ENCODE measurements at places on chromosomes 1 and 21.

DNA sequence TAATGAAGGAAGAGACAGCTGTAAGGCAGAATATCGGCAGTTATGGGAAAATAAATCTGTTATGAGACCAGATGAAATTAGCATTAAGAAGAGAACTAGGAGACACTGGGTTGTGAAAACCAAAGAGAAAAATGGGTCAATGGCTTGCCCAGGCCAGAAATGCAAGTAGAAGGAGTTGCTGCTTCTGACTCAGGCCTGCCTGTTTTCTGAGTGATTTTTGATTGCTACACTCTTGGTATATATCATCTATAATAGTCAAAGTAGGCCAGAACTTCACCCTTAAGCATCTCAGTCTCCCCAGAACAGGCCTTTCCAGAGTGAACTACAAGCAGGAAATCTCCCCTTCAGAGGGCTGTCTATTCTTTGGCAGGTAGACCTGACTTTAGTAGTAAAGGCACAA lies 107.0 kb downstream of the NRIP1 start:
- DNase-seq = no peak

GRCh38 chr1:20112279-20113000 lies 6.9 kb downstream of the PLA2G2D start:
- no peak for DNase-seq

- DNase-seq = no peak
Observed at GRCh38 chr1:174818951-174819350, 180.8 kb upstream of the CACYBP start.

DNA sequence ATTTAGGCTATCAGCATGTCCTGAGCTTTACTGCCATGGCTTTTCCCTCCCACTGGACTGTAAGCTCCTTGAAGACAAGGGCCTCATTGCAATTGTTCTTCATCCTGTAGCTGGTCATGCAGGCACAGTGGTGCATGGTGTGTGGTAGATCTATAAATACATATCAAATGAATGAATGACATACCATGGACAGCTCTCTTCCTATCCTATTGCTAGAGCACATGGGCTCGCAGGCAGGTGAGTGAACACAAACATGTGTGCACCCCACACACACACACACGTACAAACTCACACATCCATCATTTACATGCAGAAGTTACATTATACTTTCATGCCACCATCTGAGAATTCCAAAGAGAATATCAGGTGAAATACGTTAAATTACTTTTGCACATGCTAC lies 172.9 kb upstream of the RUNX1 start:
- DNase-seq = no peak

- DNase-seq = no peak
Observed at GRCh38 chr1:59110271-59110670, 186.6 kb upstream of the FGGY start.

GRCh38 chr1:36326499-36326898 lies 3.1 kb upstream of the EVA1B start:
- no peak for DNase-seq

DNA sequence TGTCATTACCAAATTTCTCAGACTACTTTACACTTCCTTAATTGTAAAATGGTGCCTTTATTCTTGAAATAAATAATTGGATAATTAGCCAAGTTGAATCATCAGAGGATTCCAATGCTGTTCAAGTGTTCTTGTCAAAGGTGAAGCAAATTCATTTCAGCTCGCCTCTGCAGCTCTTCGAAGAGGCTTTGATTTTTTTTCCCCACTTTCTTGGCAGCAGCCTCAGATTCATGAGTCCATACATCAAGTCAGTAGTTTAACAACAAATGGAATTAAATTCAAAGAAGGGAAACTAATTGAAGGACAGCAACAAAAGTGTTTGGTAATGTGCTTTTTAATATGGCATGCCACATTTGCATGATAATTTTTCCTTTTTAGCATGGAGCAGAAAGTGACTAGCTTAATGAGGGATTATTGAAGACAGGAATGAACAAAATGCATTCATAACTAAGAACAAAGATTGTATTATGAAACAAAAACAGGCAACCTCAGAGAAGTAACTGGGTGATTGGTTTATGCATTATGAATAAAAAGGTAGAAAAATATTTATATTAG lies 239.0 kb downstream of the USH2A start:
- no peak for DNase-seq

DNA sequence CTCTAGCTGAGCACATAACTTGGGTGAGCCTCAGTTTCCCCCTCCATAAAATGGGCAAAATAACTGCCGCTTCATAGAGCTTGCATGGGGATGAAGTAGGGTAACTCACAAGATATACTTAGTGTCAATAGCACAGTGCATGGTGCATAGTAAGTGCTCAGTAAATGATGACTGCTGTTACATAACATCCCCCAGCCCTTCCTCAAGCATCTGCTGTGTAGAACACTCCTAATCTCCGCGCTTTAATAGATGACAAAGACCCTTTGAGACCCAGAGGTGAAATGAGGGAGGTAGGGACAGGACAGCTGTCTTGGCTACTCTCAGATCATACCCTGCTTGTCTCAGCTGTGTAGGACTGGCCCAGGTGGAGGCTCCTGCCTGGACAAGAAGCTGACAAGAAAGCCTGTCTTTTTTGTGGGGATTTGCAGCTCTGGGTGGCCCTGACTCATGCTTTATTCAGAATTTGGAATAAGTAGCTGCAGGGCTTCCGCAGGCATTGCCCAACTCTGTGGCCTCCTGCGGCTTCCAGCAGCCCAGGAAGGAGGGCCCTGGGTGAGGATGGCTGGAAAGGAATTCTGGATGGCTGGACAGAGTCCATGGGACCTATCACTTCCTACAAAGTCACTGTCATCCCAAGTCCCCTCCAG lies 20.7 kb upstream of the PADI4 start:
- no peak for DNase-seq

GRCh38 chr1:38097284-38097898 lies 50.8 kb upstream of the POU3F1 start:
- DNase-seq = no peak

DNA sequence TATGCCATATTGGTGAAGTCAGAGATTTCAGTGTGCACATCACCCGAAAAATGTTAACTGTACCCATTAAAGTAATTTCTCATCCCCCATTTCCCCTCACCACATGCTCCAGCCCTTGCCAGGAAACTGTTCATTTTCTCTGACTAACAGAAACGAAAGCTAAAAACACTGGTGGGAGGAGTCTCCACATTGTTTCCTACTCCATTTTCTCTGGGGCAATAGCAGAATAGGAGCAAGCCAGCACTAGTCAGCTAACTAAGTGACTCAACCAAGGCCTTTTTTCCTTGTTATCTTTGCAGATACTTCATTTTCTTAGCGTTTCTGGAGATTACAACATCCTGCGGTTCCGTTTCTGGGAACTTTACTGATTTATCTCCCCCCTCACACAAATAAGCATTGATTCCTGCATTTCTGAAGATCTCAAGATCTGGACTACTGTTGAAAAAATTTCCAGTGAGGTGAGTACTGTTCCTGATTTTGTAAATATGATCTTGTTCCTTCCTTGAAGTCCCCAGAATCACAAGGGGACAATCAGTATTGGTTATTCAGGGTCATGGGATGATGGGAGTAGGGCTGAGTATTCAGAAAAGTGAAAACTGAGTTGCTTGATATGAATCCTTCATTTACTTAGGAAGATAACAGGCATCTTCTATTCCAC lies at the start of gene IFI16:
IFI16 (plus strand) TSS at position 204 of the 658 bp plus-strand sequence. CDS start 4,774 bp downstream, outside the sequence.
- DNase-seq = no peak

- DNase-seq = no peak
Observed at GRCh38 chr1:245091818-245092637, 62.8 kb upstream of the KIF26B start.

GRCh38 chr1:77732090-77732489 lies 27.6 kb downstream of the USP33 start:
- no peak for DNase-seq

GRCh38 chr21:46585191-46585953 lies 19.5 kb downstream of the S100B start:
- no peak for DNase-seq

DNA sequence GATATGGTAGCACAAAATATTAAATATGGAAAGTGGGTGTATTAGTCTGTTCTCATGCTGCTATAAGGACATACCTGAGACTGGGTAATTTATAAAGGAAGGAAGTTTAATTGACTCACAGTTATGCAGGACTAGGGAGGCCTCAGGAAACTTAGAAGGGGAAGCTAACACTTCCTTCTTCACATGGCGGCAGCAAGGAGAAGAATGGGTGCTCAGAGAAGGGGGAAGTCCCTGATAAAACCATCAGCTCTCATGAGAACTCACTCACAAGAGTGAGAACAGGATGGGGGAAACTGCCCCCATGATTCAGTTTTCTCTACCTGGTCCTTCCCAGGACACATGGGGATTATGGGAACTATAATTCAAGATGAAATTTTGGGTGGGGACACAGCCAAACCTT lies 15.8 kb upstream of the BACE2 start:
- no peak for DNase-seq

DNA sequence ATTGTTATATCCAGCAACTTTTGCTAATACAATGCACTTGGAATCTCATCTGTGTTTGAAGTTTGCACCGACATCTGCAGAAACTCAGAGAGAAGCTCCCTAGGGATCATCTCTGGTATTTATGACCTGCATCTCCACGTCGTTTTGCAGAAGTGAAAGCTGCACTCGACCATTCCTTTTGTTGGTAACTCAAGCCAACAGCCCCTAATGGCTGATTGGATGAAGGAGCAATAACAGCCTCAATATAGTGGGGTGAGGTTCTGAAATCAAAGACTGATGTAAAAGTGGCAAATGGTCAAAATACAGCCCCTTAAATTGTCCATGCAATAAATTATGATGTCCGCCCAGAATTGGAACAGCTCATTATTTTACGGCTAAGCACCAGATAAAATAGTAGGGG lies 344.2 kb upstream of the KAZN start:
- no peak for DNase-seq

GRCh38 chr1:19220991-19221390 lies 10.9 kb upstream of the UBR4 start:
- DNase-seq = no peak

- no peak for DNase-seq
Observed at GRCh38 chr1:106721790-106722189, 334.7 kb upstream of the PRMT6 start.

DNA sequence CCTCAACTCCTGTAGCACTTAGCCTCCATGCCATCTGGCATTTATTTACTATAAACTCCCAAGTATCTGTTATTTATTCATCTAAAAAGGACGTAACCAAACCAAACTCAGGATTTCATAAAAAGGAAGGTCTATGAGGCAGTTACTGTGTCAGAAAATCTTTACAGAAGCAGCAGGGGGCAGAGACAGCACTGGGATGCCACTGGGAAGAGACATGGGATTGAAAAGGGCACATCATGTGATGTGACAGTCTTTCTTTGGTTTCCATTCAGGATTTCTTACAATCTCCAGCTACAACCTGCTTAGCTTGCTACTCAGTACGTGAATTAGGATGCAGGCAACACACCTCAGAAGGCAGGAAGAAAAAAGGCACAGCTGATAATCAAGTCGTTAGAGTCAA lies 31.2 kb downstream of the SPRTN start:
- no peak for DNase-seq

GRCh38 chr1:246728311-246728710 lies 4.1 kb downstream of the SCCPDH start:
- no peak for DNase-seq

DNA sequence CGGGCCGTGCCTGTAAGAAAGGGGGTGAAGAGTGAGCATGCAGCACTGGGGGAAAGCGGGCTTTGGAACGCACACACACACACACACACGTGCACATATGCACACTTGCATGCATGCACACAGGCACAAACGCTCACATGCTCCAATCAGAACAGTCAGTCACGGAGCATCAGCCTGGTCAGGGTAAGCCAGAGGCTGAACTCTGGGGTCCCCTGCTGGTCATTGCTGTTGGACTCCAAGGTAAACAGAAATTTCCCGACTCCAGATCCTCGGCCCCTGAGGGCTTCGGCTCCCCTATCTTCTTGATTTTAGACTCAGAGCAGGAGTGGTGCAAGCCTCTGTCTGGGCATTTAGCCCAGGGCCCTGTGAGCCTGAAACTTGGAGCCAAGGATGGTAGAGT lies 54.2 kb downstream of the SYT2 start:
- no peak for DNase-seq

DNA sequence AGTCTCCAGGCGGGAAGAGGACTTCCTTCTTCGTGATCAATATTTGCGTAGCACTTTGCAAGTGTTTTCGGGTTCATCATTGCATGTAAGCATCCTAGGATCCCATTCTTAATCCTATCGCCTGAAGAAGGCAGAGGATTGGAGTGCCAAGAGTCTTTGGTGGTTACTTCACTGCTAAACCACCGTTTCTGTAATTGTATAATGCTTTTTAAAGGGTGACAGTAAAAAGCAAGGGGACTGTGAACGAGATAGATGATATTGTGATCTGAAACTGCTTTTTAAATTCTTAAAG lies 345 bp upstream of the ALDH9A1 start:
- no peak for DNase-seq

GRCh38 chr1:20921285-20921684 lies 134.2 kb upstream of the HP1BP3 start:
- no peak for DNase-seq

DNA sequence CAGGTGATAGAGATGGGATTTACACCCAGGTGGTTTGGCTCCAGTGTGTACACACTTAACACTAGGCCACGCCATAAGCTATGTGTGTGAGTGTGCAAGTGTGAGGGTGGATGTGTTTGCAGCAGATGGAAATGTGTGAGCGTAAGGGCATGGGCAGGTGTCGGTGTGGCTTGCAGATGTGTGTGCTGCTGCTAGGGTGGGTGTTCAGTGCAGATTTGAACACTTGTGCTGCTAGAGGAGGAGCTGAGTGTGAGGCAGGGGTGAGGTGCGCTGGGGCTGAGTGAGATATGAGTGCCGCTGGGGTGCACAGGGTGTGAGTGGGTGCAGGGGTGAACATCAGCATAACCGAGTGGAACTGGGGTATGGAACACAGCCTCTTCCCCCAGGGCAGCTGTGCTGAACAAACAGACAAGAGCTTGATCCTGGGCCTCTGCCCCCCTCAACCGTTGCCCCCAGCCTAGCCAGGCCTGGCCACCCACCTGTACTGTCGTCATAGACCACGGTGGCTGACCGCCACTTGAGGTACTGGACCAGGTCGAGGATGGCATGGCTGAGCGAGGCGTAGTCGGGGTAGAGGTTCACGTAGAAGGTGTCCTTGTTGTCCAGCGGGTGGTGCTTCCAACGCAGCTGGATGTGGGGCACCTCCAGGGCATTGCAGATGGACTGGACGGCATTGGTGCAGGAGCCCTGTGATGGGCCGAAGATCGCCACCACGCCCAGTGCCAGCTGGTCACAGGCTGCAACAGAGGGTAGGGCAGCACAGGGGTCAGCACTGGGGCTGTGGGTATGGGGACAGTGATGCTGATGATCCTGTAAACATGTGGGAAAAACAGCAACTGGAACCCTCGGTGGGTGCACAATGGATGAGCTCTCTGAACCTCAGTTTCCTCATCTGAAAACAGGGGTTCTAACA lies 153.9 kb downstream of the GRIK3 start:
- no peak for DNase-seq

GRCh38 chr1:206538086-206538770 lies 30.9 kb downstream of the RASSF5 start:
- DNase-seq = no peak

GRCh38 chr1:181064011-181064623 lies 24.4 kb upstream of the IER5 start:
- no peak for DNase-seq

GRCh38 chr1:234721476-234722269 lies 111.7 kb upstream of the IRF2BP2 start:
- no peak for DNase-seq

- no peak for DNase-seq
Observed at GRCh38 chr1:41650028-41650880, 165.8 kb upstream of the EDN2 start.

GRCh38 chr1:32761936-32762335 lies 55.2 kb downstream of the YARS1 start:
- DNase-seq = no peak

GRCh38 chr1:113073479-113073950 lies 517 bp downstream of the LRIG2 start:
- DNase-seq = no peak
